ENCODE measurements at places on chromosomes 4 and X.

DNA sequence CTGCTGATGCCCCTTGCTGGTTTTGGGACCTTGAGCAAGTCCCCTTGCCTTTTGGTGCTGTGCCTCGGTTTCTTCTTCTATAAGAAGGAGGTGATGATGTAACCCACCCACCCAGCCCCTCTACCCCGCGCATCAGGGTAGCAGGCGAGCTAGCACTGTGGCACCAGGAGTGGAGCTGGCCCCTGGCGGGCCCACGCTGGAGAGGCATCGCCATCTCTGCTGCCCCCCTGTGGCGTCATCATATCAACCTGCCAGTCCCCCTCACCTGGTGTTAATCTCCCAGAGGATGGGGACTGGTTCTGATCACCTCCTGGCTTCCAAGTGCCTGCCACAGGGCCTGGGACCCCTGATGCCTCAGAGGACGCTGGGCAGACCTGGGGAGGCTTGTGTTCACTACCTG, 6.3 kb upstream of the SORCS2 start:
- DNase-seq: no peak

GRCh38 chr4:1410491-1411325, 4.5 kb upstream of the NKX1-1 start:
- peak; percentile 64 for DNase-seq

GRCh38 chr4:159158985-159159384, 56.1 kb downstream of the RAPGEF2 start:
- no peak for DNase-seq

- no peak for DNase-seq
Observed at GRCh38 chr4:30495251-30495650, 224.9 kb upstream of the PCDH7 start.

GRCh38 chr4:152103181-152103901, 342.5 kb upstream of the GATB start:
- no peak for DNase-seq

DNA sequence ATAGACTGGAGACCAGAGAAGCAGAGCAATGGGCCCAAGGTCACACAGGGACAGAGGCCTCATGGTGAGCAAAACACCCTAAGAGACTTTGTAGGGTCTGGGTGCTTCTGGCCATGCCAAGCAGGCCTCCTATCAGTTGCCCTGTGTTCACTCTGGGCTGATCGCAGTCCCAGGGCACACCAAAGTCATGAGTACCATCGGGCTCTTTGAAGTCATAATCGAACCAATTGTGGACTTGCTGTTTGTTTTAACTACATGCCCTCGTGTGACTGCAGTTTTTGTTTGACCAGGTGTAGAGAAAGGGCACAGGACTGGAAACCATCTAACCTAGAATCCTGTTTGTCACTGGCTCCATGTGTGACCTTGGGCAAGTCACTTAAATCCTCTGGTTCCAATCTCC, 172.5 kb upstream of the CPEB2 start:
- no peak for DNase-seq

- no peak for DNase-seq
Observed at GRCh38 chr4:174999407-174999806, 81.2 kb downstream of the ADAM29 start.

DNA sequence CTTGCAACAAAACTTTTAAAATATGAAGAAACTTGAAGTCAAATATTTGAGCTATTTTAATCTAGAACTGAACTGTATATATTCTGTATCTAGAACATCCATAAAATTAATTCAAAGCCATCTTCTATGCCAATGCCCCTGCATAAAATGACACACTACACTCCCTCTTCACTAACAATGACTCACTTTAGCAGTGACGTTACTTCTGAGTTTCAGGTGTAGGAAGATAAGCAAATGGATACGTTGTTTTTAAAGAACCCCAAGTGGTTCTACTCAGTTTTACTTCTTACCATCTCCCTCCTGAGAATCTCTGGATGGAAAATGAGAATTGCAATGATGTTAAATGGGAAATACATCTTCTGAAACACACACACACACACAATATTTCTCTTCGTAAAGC, 45.2 kb downstream of the CXXC4 start:
- DNase-seq: no peak

DNA sequence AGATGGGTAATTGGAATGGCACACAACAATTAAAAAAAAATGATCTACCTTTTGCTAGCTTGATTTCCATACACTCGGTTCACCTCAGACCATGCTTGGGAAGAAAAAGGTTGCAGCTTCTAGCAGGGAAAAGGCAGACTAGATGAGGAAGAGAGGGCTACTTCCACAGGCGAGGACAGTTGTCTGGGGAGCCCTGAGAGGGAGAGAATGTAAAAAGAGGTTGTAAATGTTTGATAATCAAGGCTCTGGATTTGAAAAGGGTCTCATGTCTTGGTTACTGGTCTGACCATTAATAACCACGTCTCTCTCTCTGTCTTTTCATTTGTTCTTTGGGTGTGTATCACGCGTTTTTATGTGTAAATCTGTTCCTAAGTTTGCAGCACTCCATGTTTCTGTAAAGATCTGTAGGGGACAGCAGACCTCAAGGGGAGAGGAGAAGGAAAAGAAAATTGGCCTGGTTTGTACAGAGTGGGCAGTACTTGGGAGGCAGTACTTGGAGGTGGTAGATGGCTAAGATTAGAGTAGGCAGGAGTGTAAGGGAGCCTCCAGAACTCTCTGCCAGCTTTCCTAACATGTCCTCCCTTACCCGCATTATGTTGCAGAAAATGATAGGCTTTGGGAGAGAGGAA, 750 bp downstream of the ARMCX5 start:
- no peak for DNase-seq

DNA sequence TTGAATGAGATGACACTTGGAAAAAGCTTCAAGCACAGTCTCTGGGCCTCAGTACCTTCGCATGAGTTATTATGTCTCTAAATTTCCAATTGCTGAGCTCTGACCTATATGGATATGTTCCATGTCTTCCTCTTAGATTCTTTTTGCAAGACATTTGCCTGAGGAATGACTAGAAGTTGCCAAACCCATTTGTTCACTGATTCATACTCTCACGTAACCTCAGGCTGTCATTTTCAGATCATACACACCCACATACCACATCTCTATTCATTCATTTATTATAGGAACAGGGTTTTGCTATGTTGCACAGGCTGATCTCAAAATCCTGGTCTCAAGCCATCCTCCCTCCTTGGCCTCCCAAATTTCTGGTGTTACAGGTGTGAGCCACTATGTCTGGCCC, 2137.1 kb upstream of the TENM3 start:
- no peak for DNase-seq

DNA sequence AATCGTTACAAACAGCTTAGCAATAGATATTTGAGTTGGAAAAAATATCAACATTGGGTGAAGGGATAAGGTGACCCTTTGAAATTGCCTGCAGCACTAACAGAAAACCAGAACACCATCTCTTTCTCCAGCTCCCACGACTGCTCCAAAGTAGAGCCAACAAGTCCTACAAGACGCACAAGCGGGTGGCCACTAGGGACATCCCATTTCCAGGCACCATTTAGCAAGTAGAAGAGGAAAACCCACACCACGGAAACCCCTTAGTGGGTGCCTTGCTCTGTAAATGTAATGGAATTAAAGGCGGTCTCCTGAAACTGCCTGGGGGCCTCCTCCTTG, 1.9 kb downstream of the ARHGAP6 start:
- no peak for DNase-seq

DNA sequence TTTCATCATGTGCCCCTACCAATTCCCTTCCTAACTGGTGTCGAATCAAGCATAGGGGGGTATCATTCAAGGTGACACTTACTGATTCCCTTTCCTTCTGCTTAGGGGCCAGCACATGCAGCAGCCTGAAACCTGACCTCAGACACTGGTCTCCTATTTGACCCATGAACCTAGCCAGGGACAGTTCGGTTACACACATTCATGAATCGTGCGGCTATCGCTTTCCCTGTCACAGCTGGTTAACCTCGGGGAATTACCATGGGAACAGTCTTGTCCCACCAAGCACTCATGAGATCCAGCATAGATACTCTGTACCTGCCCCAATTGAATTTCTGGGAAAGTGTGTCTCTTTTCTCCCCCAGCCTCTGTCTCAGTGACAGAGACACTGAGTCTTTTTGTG, 140.4 kb downstream of the ZNF674 start:
- no peak for DNase-seq

- no peak for DNase-seq
Observed at GRCh38 chr4:65391814-65392213, 278.5 kb downstream of the EPHA5 start.

DNA sequence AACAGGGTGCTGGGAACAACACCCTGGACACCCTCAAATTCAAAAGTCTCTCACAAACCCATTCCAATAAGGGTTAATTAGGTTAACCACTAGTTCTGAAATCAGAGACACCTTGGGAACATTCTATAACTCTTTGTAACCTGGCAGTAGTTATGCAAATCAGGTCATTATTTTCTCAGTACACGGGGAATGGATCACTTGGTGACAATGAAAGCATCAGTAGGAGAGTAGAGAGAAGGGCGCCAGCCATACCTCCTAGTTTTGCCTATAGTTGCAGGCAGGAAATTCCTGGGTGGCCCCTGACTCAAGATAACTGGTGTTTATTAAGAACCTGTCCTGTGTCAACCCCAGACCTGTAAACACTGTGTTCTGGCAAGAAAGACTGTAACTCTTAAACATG, 2.5 kb downstream of the CCDC110 start:
- no peak for DNase-seq

- no peak for DNase-seq
Observed at GRCh38 chr4:2946812-2947600, 16.2 kb downstream of the NOP14 start.

- DNase-seq: no peak
Observed at GRCh38 chrX:9643807-9644206, 121.8 kb downstream of the GPR143 start.

- no peak for DNase-seq
Observed at GRCh38 chrX:31021537-31021936, 50.3 kb downstream of the FTHL17 start.

DNA sequence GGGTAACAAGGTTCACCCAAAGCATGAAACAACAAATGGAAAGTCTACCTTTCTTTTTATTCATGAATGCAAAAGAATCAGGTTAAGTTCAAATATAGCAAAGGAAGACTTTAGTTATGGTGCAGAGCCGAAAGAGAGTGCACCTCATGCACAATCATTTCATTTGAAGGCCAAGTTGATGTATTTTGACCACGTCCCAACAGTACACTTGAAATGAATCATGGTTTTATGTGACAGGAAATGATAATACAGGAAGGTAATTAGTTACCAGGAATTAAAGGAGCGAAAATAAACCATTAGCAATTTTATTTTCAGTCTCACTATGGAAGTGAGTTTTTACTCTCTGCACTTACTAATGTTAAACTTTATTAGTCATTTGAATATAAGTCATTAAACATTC, 281.2 kb upstream of the DIAPH2 start:
- DNase-seq: no peak

- DNase-seq: no peak
Observed at GRCh38 chrX:118727686-118728339, 407 bp downstream of the IL13RA1 start.

GRCh38 chrX:106150701-106151100, 17.4 kb upstream of the PWWP3B start:
- no peak for DNase-seq

DNA sequence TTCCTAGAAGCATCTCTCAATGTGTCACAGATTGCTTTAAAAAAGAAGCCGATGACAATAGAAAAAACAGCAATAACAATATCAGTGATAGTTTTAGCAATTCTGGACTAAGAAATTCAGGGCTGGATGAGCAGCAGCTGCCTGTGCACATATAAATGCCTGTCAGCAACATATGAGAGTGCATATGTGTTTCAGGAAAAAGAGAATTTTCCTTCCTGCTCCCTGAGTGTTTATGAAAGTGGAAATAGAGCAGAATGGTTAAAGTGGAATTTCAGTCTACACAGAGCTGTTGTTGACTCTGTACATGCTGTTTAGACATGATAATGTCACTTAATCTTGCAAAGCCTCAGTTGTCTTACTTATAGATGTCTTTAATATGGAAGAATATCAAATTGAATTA, 164.4 kb upstream of the PCDH7 start:
- no peak for DNase-seq

- DNase-seq: no peak
Observed at GRCh38 chr4:161760008-161760407, 403.8 kb downstream of the FSTL5 start.

DNA sequence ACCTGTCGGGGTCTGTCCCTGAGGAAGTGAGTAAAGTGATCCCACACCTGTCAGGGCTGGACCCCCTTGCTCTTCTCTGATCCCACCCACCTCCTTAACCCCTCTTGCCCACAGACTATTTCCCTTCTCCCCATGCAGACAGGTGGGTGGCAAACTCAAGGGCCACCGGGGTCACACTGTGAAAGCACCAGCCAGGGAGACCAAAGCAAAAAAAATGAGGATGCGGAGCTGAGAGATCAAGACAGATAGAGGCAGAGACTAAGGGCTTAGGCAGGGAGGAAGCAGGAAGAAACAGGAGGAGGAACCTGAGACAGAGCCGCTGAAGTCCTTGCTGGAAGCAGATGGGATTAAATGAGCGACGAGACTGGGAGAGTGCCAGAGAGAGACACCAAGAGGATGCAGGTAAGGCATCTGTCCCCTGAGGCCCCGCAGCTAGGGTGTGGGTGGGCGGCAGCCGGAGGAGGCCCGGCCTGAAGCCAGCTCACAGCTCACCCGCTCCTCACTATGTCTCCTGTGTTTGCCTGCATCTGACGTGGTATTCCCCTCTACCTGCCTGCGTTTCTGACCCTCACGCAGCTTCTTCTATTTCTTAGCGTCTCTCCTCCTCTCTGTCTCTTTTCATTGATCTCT, 7.2 kb downstream of the TIMM17B start:
- DNase-seq: no peak

DNA sequence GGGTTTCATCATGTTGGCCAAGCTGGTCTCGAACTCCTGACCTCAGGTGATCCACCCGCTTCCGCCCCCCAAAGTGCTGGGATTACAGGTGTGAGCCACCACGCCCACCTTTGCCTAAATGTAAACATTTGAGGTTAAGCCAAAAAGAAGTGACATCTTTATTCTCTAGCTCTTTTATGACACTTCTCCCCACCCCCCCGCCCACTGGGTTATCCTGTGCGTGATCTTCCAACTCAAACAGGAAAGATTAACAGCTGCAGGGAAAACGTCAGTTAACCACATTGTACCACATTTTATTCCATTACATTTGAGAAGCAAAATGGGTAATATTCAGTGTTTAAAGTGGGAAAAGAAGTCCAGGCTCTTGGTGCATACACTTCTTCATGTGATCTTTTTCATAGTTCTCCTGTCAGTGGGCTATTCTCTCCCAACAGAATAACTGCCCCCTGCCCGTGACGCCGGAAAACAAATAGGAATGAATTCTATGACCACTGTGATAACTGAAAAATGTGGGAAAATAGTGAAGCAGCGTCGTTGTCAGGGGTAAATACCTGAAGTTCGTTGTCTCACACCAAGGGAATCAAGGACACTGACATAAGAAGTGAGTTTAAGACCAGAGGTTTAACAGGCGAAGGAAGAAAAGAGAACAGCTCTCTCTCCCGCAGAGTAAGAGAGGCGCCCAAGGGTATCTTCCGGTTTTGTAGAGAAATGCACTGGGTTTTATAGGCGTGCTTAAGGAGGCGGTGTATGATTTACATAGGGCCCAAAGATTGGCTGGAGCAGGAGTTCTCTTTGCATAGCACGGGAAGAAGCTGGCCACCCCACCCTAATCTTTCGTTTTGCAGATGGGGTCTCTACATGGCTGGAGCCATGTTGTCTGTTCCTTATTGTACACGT, 9.7 kb upstream of the SRD5A3 start:
- DNase-seq: no peak

Data from iPS DF 6.9 (cell line).